Stimulated activated CD8-positive, alpha-beta memory T cell treated with anti-CD3 and anti-CD28 coated beads, Interleukin-4, amount 100 ng/mL, for 1 hour (primary cell): ENCODE measurements at places on chromosomes 13 and 19.

DNA sequence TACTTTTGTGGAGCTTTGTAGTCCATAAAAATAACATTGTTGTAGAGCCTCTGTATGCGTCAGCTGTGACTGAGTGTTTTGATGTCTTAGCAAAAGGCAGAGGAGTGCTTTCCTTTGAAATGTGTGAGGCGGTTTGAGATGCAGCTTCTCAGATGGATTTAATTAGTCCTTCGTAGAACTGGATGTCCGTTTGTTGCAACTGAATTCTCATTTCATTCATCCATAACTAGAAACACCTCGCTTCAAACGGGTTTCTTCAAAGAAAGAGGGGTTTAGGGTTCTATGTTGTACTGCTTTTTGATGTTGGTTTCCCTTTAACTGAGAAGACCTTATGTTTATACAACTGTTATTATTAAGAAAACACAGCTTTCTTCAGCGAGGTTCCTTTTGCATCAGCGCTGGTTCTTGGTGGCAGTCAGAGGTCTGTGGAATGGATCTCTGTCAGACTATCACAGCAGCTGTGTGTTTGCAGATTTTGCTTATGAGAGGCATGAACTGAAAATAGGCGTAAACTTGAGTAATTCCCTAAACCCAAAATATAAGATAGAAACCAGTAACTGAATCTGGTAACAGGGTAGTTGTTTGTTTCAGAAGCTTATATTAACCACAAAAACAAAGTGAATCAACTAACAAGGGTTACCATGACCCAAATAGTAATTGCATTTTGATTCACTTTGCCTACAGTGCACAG lies 194.4 kb downstream of the GGACT start:
- no peak for DNase-seq

GRCh38 chr19:15291089-15291488 lies 41.2 kb downstream of the BRD4 start:
- DNase-seq: no peak

GRCh38 chr13:36261976-36262375 lies 35.6 kb downstream of the CCDC169 start:
- DNase-seq: no peak

DNA sequence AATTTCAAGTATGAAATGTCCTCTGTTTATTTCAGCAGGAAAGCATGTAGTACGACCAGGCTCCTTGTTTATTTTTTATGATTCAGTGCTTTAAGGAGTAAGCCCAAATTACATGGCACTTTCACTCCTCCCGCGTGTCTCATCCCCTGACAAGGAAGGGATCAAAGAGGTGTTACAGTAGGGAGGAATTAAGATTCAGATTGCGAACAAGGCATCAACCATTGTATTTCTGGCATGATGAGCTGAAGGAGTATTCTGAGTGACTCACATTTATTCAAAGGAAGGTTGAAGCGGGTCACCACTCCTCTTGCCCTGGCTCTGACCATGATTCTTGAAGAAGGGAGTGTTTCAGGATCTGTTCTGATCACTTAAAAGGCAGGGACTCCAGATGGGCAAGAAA lies 46.1 kb upstream of the CNMD start:
- no peak for DNase-seq

DNA sequence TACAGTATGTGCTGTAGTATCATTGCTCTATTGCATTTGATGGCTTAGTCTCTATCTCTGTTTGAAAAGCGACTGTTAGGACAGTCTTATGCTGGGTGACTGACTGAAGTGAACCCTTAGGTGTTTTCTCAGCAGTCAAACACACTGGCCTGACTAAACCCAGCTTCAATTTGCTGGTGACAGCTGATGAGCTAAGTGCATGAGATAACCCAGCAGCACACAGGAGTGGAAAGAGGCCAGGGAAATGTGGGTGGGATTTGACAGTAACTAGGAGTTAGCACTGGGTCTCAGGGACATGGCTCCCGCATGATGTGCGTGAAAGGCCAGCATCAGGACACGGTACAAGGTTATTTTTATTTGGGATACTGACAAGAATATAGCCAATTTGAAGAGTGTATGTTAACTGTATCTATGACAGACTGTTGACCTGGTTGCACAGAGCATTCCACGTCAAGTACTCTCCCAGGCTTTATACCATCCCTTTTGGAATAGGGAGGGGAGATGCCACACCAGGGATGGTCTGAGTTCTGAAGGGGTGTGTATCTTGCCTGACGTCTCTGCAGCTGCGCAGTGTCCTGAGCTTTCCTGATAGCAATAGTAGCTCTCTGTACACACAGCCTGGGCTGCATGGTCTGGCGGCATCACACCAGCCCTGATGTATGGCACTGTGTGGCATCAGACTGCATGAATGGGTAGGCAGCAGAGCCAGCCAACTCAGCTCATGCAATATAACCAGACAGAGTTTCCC lies 144.8 kb downstream of the FLT1 start:
- no peak for DNase-seq

DNA sequence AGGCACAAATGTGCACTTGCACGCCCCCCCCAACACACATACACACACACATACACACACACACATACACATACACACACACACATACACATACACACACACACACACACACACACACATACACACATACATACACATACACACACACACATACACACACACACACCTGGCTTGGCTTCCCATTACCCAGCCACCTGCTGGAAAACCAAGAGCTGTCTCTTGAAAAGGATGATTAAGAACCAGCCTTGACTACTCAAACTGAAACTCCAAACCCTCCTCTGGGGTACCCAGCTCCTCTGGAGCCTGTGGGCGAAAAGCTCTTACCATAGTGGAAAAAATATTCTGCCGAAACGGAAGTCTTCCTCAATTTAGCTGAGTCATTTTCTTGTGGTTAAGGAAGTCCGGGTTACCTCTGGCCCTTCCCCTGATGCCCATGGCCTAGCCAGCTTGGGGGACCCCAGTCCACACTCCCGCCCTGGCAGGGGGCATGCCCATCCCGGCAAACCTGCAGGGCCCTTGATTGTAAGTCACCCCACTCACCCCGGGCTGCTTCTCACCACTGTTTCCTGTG lies 21.9 kb downstream of the CEBPA start:
- no peak for DNase-seq

- no peak for DNase-seq
These were observed 226.6 kb downstream of the MZT1 start for GRCh38 chr13:72500851-72501250.

GRCh38 chr19:11254666-11255065 lies 7.7 kb downstream of the DOCK6 start:
- no peak for DNase-seq

- DNase-seq: no peak
These were observed 534 bp upstream of the HPN start for GRCh38 chr19:35040826-35041547.

- no peak for DNase-seq
These were observed 265.8 kb downstream of the OXGR1 start for GRCh38 chr13:96728463-96728862.
